Mucosa of gallbladder (tissue), 1 donor: ENCODE measurements at places on chromosomes 4 and X.

DNA sequence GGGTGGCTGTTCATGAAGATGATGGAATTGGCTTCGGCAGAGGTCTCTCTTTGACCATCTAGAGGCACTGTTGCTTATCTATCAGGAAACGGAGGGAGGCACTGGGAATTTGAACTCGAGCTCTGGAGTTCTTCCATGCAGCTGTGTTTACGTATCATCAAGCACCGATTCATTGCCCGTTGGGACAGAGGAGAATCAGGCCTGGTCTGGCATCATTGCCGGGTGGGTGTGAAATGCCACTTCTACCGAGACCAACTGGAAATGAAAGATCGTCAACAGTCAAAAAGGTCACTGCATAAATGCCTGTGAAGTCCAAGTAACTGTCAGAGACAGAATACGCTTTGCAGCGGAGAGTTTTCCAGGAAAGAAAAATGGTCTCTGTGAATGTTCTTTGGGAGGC is 166.9 kb downstream of the ASMT start:
- DNase-seq: no peak

GRCh38 chr4:144421839-144422565 is 224.0 kb upstream of the HHIP start:
- no peak for DNase-seq

- DNase-seq: no peak
Observed at GRCh38 chrX:44085209-44085608, 112.0 kb upstream of the NDP start.

DNA sequence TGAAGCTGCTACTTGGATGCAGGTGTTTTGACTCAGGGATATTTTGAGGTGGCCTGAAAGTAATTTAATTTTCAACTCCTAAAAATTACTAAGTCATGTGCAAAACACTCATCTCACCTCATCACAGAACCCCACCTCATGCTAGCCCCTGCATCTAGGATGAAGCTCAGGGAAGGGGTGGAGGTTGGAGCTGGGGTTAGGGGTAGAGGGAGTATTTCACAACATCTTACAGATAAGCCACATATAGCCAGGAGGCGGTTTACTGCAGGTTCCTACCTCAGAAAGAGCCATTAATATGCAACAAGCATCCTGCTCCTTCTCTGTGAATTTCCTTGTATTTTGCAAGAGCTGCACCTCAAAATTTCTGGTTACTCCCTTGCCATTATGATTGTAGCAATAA is 70.5 kb upstream of the TSPAN5 start:
- no peak for DNase-seq

- peak; percentile 20 for DNase-seq
Observed at GRCh38 chr4:75708218-75708691, 16.1 kb upstream of the USO1 start.

DNA sequence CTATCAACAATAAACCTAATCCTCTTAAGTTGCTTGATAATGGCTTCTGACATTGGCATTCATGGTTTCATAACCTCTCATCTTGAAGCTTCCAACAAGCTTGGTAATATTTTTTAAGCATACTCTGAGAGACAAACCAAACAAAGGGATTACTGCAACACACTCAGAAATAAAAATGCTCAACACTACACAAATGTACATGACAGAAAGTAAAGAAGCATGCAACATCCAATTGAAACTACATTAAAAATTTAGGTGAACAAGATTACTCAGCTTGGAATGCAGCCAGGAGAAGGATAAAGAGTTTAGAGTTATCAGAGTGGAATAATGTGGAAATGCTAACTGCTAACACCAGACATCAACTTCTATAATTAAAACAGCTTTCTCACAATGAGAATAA is 1136.6 kb upstream of the PABPC4L start:
- no peak for DNase-seq

DNA sequence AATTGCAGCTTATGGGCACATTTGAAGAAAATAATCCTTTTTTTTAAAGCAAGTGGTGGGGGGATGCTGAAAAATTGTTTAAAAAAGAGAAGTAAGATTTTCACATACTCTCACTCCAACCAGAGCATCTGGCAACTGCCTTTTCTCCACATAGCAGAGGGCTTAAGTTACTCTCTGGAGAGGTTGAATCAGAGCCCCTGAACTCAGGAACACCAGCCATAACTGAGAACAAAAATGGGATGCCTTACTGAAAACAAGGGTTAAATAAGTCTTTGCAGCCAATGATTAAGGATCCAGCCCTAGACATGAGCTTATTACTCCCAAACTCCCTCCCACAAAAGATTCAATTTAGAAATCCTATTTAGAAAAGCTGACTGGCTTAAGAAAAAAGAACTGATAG is 27.5 kb downstream of the CASK start:
- DNase-seq: no peak

GRCh38 chrX:1493412-1493811 is 40.7 kb upstream of the ASMTL start:
- DNase-seq: no peak

GRCh38 chr4:77089866-77090265 is 14.1 kb upstream of the CCNI start:
- DNase-seq: no peak

GRCh38 chr4:113657586-113658233 is 103.8 kb downstream of the CAMK2D start:
- no peak for DNase-seq

GRCh38 chr4:38976308-38976707 is 55.9 kb downstream of the TMEM156 start:
- DNase-seq: no peak

- no peak for DNase-seq
Observed at GRCh38 chrX:150575419-150575814, 7.0 kb downstream of the MTM1 start.

- DNase-seq: no peak
Observed at GRCh38 chr4:116346750-116347149, 738.6 kb downstream of the TRAM1L1 start.

GRCh38 chrX:129641941-129642340 is 12.8 kb downstream of the APLN start:
- no peak for DNase-seq

DNA sequence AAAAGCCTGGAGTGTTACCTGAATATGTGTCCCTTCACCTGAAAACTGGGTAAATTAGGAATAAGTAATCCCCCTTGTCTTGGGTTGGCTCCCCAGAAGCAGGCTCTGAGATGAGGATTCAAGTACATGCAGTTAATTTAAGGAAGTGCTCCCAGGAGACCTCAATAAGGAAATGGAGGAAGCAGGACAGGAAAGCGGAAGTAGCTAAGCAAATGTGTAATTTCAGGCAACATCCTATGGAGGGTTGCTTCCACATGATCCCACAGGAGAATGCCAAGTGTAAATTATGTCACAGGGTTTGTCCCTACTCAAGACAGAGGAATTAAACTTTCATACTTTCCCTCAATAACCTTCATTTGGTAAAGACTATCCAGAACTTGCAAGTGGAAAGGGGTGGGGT is 48.1 kb upstream of the ARHGEF6 start:
- no peak for DNase-seq

GRCh38 chrX:65690057-65690855 is 22.8 kb downstream of the MSN start:
- no peak for DNase-seq

GRCh38 chr4:1377606-1378261 is 28.5 kb downstream of the NKX1-1 start:
- no peak for DNase-seq

DNA sequence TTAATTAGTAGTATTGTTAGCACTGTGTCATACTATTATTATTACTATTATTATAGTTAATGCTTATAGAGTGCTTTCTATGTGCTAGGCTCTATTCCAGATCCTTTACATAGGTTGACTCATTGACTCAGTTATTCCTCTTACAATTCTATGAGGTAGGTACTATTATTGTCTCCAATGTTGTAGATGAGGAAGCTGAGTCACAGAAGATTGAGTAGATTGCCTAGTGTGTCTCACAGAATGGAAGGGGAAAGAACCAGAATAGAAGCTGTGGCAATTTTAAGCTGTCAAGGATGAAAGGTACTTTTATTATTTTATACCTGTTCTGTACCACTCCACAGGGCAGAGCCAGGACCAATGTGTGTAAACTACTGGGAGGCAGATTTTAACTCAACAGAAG is 1.9 kb upstream of the TCEAL1 start:
- DNase-seq: no peak
